ENCODE measurements at places on chromosomes 6 and 20. TPM values are rescaled to one million over a fixed set of nuclear protein-coding genes. Genes with fewer than 3 reads are reported as not detected.

- no peaks in the 10 kb centered on the region for H3K36me3 ChIP-seq
- H3K27ac ChIP-seq, result no peak overlapping the region
- no peaks in the 10 kb centered on the region for H3K27me3 ChIP-seq
- no peaks in the 10 kb centered on the region for H3K4me1 ChIP-seq
- DNase-seq, result no peak
- H3K4me3 ChIP-seq, result no peak overlapping the region
Measured at GRCh38 chr20:37540001-37540400, 12.3 kb upstream of the BLCAP start.

- no peak overlapping the region for H3K27ac ChIP-seq
- no peak overlapping the region for H3K4me3 ChIP-seq
- no peak for DNase-seq
- H3K27me3 ChIP-seq, result no peaks in the 10 kb centered on the region
Measured at GRCh38 chr20:6693178-6693807, 74.2 kb upstream of the BMP2 start.

The PLTP gene
- 62.5 TPM for total RNA-seq

DNA sequence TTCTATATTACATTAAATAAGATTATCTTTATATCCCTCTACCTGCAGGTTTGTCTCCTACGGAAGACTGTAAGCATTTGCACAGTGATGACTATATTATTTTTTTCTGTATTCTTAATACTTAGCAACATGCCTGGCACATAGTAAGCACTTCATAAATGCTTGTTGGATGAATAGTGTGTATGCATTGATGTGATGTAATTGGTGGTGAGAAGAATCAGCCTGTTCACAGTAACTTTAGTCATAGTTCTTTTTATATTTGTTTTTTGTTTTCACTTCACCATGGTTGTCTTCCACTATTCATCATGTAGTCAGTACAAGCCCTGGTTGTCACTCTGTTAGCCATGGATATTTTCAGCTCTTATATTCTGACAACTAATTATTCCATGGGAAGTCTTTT, 184.0 kb upstream of the FLRT3 start:
- no peak overlapping the region for H3K4me3 ChIP-seq
- H3K4me1 ChIP-seq, result no peaks in the 10 kb centered on the region
- DNase-seq, result no peak
- H3K27me3 ChIP-seq, result no peaks in the 10 kb centered on the region
- H3K36me3 ChIP-seq, result no peaks in the 10 kb centered on the region

GRCh38 chr20:57387463-57387862, 3.7 kb upstream of the RBM38 start:
- no peak for DNase-seq
- no peak overlapping the region for H3K4me3 ChIP-seq
- H3K27me3 ChIP-seq, result no peaks in the 10 kb centered on the region
- H3K27ac ChIP-seq, result no peak overlapping the region
- H3K4me1 ChIP-seq, result no peaks in the 10 kb centered on the region
